ENCODE measurements at places on chromosomes 4 and X.

DNA sequence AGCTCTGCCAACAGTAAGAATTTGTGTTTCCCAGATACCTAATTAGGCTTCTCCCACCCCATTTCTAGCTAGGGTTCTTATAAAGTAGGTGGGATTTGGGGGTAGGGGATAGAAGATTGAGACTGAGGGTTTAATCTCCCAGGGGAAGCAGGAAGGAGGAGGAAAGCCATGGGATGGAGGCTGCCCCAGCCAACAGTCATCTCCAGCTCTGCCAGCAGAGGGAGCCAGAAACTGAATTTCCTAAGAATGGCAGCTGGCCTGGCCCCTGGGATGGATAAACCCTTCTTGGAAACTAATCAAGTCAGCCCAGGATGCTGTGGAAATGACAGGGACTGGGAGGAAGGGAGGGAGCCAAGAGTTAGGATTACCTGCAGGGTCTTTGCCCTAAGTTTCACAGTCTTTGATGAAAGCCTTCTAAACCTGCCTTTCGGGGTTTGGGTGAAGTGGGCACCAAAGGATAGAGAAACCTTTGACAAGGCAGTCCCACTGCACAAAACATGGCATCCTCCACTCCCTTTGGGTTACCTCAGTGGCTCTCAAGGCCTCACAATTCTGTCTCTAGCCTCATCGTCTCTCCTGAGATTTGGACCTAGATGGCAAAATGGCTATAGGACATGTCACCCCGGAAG is 6.7 kb upstream of the ERCC6L start:
- peak; percentile 58 for DNase-seq

GRCh38 chr4:41256131-41256739 is 493 bp upstream of the UCHL1 start:
- DNase-seq: peak; percentile 43

GRCh38 chrX:107731831-107732502 is 43.6 kb downstream of the TSC22D3 start:
- peak; percentile 4 for DNase-seq

- DNase-seq: no peak
These were observed 8.4 kb downstream of the GRSF1 start for GRCh38 chr4:70831293-70831692.

GRCh38 chr4:130563185-130563888 is 1467.4 kb downstream of the C4orf33 start:
- DNase-seq: peak; percentile 14

GRCh38 chr4:52197306-52197705 is 146.2 kb downstream of the SPATA18 start:
- DNase-seq: no peak

DNA sequence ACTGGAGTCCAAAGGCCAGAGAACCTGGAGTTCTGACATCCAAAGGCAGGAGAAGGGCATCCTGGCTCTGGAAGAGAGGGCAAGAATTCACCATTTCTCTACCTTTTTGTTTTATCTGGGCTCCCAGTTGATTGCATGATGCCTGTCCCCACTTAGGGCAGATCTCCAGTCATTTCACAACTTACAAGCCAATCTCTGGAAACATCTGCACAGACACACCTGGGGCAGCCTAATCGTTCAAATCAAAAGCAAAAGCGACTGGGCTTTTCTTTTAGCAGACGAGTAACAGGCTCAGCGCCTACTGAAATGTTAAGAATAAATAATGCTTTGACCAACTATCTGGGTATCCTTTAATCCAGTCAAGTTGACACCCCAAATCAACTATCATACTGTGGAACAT is 136.0 kb upstream of the NPY2R start:
- no peak for DNase-seq

- no peak for DNase-seq
These were observed 28.5 kb upstream of the KLHL4 start for GRCh38 chrX:87489071-87489470.

GRCh38 chr4:97770222-97770621 is 373.1 kb downstream of the STPG2 start:
- no peak for DNase-seq

GRCh38 chrX:153379971-153380581 is 21.1 kb downstream of the PNMA6E start:
- DNase-seq: peak; percentile 7

DNA sequence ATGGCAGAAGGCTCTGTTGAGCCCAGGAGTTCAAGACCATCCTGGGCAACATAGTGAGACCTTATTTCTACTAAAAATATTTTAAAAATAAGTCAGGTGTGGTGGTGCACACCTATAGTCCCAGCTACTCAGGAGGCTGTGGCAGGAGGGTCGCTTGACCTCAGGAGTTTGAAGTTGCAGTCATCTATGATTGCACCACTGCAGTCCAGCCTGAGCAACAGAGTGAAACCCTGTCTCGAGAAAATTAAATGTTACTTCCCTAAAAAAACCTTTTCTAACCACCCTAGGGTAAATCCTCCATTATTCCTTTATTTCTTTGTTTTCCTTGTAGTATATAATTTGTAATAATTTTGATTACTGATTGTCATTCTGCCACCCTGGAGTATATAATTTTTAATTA is 7.9 kb downstream of the FAM200B start:
- DNase-seq: no peak

DNA sequence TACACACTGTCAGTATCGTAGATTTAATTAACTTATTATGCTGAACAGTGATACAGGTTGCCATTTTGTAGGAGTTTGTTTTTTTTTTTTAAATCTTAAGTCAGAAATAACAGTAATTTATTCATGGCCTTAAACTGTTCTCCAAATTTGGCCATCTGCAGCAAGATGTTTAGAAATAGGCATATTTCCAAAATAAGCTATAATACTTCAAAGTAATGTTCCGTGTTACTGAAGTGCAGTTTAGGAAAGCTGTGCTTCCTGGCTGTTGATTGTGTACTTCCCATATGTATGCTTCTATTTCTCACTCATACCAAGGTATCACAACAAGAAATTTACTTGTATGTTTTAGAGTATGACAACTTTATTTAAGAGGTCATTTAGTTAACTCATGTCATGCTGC is 28.9 kb downstream of the CPEB2 start:
- DNase-seq: no peak

- DNase-seq: no peak
These were observed 3.0 kb upstream of the IRF2 start for GRCh38 chr4:184477201-184477999.

GRCh38 chr4:1139860-1140259 is 26.5 kb upstream of the RNF212 start:
- DNase-seq: no peak

- DNase-seq: no peak
These were observed 1037.8 kb downstream of the STPG2 start for GRCh38 chr4:97105347-97106099.

GRCh38 chr4:8439914-8440491 is 520 bp downstream of the ACOX3 start:
- peak; percentile 44 for DNase-seq

DNA sequence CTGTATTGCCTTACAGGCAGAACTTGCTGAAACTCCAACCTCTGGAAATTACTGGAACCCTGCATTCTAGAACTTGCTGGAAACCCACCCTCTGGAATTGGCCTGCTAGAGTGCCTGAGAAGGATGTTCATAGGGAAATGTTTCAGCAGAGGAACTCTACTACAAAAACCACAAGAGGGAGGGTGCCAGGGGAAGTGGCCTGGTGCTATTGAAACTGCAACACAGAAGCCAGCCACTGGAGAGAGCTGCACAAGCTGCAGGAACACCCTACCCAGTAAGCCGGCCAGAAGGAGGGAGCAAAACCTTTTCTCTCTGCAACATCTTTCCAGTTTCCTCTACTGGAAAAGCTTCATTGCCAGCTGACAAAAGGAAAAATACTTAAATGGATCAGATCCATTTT is 2.5 kb upstream of the BRWD3 start:
- DNase-seq: no peak

DNA sequence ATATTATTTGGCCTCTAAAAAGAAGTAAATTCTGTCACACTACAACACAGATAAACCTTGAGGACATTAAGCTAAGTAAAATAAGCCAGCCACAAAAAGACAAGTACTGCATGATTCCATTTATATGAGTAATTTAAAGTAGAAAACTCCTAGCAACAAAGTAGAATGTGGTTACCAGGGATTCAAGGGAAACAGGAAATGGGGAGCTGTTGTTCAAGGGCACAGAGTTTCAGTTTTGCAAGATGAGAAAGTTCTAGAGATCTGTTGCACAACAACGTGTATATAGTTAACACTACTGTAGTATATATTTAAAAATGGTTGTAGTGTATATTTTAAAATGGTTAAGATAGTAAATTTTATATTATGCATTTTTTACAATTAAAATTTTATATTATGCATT is 25.4 kb downstream of the SEC31A start:
- DNase-seq: no peak

GRCh38 chrX:39613482-39613995 is 484.2 kb downstream of the BCOR start:
- peak; percentile 91 for DNase-seq

DNA sequence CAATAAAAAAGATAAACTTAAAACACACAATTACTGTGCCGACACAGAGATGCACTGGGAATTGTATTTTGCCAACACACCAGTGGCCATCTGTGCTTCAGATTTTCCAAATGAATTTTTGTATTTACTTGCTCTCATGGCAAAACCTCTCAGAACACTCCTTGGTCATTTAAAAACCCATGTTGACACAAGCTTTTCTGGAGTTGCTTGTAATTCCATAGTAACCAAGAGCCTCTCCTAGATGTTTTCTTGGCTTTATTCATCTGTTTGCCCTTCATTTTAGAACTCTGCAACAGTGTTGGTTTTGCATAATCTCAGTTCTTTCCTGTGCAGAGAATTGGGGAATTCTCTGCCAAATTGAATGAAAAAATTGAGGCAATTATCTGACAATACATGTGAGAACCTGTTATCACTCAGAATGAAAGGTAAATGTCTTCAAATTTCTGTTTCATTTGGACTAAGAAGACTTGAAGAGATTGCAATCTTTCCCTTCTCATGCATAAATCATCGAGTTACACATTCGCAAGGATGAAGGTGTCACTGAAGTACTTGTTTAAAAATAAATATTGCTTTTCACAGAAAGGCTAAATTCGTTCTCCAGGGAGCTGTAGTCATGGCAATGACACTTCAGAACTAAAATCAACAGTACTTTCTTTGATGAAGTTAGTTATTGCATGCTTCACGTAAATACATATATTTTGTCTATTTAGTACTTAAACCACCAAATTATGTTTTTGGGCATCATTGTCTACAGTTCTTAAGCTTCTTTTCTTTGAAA is 301.8 kb upstream of the CTSO start:
- DNase-seq: peak; percentile 28

DNA sequence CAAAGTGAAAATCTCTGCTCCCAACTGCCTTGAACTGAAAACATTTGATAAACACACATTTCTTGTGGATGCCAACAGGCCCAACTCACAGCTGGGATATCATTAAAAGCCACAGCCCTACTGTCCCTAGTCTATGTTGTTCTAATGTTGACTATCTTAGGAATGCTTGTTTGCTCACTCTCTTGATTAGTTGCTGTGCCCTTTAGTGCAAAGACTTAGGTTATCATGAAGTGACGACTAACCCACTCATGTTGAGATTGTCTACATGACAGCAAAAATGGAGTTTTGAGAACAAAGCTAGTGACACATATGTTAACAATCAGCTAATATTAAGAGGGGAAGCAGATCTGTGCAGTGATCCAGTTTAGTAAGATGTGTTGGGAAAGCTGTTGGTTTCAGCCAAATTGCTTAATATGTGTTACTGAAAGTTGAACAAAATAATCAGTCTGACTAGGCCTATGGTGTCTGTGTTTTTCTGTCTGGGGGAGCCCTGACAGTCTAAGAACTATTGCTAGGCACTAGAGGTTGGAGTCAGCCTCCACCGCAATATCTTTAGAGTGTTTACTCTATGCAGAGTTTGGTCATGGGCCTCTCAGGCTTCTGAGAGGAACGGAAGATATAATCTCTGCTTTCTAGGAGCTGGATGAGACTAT is 125.5 kb downstream of the ATG4A start:
- no peak for DNase-seq

DNA sequence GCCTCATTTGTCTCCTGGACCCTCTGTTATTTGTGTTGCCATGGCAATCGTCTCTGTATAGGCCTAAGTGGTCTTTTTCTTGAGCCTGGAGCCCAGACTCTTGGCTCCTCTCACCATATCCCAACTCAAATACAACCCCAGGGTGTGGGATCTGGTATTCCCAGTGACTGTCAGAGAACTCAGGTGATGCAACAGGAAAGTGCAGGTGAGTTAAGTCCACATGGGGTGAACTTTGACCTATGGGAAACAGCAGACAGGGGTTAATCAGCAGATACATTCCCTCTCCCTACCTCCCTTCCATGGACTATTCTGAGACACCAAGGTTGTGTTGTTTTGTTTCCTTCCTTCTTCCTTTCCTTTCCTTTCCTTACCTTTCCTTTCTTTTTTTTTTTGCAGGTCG is 130.9 kb upstream of the RPS6KA3 start:
- DNase-seq: no peak

DNA sequence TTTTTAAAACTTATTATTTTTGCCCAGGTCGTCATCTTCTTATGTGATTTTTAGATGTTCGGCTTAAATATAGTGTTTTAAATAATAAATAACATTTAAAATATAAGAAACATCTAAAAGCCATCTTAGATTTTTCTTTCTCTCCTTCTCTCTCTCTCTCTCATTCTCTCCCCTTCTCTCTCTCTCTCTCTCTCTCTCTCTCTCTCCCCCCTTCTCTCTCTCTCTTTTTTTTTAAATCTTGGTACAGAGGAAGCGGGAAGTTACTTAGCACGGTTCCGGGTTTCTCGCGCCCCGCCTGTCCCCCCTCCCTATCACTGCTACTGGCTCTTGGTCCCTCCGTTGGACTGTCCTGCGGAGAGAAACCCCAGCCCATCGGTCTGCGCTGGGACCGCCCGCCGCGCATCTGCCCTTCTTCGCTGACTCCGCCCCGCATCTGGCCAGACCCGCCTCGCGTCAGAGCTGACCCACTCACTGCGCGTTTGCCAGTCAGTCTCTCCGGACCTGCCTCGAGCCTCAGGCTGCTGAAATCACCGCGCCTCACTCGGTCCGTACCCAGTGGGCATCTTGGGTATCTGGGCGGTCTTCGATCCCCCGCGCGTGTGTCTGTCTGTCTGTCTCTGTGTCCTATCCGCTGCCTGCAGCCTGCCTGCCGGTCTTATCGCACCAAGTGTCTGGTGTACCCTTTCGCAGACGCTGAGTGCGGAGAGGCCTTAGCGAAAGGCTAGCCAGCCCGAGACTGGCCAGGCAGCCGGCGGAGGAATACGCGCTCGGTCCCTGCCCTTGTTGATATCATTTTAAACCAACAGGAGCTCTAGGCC is at the start of gene PABPC5:
Gene PABPC5, plus strand, starts transcription at position 489 of the 818 bp plus-strand sequence. CDS start 739 bp downstream, outside the sequence.
- DNase-seq: no peak

DNA sequence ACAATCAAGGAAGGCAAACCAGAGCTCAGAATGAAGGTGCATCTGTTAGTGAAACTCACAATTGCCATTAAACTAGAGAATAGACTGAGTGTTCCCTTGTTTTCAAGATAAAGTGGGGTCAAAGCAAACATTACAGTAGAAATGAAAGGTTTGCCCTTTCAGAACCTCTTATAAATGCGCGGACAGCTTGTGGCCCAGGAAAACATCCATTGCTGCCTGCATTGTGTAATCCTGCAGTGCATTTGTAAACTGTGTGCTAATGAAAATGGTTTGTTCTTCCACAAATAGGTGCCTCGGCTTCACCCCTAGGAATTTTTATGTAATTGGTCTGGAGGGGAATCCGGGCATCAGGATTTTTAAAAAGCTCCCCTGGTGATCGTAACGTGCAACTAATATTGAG is 62.8 kb downstream of the SNX25 start:
- no peak for DNase-seq

GRCh38 chr4:156113138-156113765 is 159.6 kb upstream of the CTSO start:
- no peak for DNase-seq
